Ammon's horn (tissue), 1 donor: ENCODE measurements at places on chromosomes 1 and 21.
A peak's percentile ranks its signal among the peaks of the same experiment; 100 is the strongest.

GRCh38 chr1:61836649-61837048, 94.4 kb downstream of the PATJ start:
- no peak for DNase-seq

DNA sequence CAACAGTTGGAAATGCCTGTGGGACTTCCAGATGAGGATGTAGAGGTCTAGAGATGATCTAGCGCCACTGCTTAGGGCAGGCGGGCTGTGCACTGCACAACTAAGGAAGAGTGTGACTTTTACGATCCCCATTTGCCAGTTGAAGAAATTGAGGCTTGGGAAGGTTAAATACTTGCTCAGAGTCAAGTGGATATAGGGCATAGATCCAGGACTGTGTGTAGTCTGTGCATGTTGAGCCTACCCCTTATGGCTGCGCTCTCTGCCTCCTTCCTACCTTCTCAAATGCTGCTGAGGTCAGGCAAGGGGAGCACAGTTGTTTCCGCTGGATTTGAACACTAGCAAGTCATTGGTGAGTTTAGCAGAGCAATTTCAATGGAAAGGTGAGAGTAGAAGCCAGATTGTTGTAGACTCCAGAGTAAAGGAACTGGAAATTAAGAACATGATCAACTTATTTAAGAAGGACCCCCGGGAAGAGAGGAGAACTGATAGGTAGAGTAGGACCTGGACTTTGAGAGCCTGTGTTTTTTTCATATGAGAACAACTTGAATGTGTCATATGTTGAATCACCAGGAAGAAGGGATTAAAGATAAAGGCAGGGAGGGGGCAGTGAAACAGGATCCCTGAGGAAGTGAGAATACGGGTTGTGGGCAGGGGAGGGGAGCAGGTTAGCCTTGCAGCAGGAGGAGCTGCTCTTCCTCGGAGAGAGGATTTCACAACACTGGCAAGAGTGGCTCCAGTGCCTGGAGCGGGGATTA, 2.7 kb downstream of the CAPN2 start:
- no peak for DNase-seq

DNA sequence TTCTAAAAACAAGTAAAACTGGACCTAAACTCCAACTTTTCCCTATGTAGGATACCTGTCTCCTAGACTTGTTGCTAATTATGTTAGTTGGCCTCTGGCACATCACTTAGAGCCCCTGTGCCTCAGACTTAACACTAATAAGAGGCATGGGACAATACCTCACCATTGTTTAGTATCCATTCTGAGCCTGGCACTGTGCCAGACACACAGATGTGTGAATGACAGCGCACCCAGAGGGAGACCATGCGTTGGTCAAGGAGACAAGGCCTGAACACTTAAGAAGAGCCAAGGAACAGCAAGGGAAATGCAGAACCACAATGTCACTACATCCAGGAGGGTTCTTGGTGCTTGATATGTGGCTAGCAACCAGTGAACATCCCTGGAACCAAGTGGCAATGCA, 189.1 kb downstream of the FGGY start:
- DNase-seq = no peak

- no peak for DNase-seq
Measured at GRCh38 chr1:5933050-5933449, 59.2 kb downstream of the NPHP4 start.

GRCh38 chr1:153350321-153350957, 1.8 kb upstream of the PGLYRP4 start:
- DNase-seq = no peak

DNA sequence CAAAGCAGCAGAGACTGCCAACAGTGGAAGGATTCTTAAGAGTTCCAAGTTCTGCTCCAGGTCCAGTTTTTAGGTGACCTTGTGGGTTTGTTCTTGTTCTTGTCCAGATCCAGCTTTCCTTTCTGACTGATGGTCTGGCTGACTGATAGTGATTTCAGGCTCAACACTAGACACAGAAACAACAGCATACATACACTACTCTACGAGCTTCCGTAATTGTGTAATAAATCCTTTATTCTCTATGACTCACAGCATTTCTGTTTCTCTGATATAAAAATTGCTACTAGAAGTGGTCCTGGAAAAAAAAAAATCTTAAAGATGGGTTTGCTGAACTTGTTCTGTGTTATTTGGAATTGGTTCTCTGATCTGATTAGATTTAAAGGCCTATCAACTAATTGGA, 62.2 kb upstream of the PTCH2 start:
- DNase-seq = no peak

GRCh38 chr1:156098784-156099183, 15.7 kb upstream of the LMNA start:
- DNase-seq = no peak

GRCh38 chr1:7616076-7616832, 154.8 kb upstream of the VAMP3 start:
- DNase-seq = no peak

- peak; percentile 87 for DNase-seq
Measured at GRCh38 chr1:24688621-24689195, 45.6 kb downstream of the SRRM1 start.

DNA sequence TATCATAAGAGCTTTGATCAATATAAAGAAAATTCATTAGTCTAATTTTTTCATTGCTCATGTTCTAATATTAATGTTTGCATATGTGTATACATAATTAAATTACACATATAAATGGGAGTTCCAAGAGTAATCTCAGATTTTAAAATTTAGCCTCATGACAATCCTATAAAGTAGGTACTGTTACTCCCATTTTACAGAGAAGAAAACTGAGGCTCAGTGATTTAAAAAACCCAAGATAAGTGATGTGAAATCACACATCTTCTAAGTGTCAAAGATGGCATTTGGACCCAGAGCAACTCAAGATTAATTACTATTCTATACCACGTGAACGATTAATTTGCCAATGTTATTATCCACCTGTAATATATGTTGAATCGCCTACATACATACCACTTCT, 122.3 kb downstream of the TM2D1 start:
- DNase-seq = no peak

- DNase-seq = no peak
Measured at GRCh38 chr21:40569357-40569756, 277.6 kb downstream of the DSCAM start.

DNA sequence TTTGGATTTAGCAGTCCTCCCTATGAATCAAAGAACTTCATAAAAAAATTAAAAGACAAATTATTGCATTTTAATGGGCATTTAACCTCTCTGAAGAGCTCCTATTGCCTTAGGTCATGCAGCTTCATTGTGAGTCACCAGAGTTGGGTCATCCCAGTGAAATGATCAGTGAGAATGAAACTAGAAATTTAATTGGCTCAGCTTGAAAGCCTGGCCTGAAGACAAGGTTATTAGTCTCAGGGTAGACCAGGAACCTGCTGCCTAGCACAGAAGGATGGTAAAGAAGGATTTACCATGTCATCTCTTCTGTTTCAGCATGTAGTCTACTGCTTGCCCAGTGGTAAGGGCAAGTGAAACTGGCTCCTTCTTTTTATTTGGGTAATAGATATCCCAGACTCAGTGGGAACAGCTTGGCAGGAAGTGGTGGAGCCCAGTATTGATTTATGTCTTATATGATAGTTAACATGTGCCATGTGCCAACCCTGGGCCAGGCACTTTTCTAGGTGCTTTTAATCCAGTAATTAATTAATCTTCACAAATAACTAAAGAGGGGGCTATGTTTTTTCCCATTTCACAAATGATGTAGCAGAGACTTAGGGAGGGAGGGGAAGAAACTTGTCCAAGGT, 23.6 kb downstream of the LAMC2 start:
- no peak for DNase-seq

- peak; percentile 96 for DNase-seq
Measured at GRCh38 chr1:36093929-36094328, 5.2 kb downstream of the ADPRS start.

GRCh38 chr1:215054266-215054665, 28.3 kb upstream of the KCNK2 start:
- DNase-seq = no peak

DNA sequence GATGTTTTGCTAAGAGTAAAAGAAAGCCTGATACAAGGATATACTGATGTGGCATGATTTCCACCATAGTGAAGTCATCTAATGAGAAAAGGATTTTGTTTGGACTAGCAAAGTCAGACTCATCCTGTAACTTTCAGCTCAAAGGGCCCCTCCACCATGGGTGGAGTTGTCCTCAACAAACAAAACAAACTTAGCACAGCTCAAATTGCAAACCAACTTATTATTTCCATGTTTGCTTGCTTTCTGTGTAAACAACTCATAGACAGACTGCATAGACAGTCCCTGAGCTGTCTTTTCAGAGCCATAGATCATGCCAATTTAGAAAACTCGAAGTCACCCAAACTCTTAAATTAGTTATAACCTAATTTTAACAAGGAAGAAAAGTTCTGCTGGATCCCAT, 69.4 kb upstream of the VAV3 start:
- DNase-seq = no peak

DNA sequence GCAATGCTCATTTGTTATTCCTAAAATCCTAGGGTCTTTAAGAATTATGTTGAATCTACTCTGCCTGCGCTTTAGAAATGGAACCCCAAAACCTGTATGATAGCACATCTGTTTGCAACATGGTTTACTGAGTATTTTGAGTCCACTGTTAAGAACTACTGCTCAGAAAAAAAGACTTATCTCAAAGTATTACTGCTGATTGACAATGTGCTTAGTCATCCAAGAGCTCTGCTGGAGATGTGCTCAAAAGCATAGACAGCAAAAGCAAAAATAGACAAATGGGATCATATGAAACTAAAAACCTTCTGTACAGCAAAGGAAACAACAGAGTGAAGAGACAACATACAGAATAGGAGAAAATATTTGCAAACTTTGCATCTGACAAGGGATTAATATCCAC, 107.0 kb downstream of the CTH start:
- DNase-seq = no peak

DNA sequence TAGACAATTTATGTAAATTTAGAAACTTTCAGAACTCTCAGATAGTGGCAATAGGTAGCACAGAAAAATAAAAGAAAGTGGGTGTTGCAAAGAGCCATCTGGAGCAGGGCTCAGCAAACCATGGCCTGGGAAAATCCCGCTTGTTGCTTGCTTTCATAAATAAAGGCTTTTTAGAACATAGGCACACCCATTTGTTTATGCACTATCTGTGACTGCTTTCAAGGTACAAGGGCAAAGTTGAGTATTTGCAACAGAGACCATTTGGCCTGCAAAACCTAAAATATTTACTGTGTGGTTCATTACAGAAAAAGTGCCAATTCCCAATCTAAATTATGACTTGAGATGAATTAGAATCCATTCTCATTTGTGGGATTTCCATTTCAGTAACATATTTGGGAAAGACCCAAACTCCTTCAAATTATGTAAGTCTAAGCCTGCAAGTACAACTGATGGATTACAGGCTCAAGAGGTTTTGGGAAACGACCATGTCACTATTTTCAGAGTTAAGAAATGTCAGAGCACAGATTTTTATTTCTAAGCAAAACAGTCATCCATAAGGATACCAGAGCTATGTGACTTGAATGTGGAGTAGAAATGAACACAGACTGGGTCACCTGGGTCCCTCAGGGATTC, 43.5 kb upstream of the DPT start:
- DNase-seq = no peak

GRCh38 chr21:27024301-27024700, 57.4 kb upstream of the ADAMTS5 start:
- DNase-seq = no peak

DNA sequence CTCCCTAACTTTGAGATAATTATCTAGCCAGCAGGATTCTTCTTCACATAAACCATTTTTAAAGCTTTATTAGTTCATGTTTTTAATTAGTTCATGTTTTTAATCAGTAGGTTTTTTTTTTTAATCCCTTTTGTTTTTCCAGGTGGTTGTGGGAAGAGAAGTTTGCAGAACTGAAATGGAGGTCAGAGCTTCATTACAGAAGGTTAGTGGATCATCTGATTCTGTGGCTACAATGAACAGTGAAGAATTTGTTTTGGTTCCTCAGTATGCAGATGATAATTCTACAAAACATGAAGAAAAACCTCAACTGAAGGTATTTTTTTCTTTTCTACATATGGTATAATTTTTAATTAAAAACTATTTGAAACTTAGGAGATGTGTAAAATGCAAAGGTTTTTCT, 59.7 kb downstream of the RABGAP1L start:
- no peak for DNase-seq

DNA sequence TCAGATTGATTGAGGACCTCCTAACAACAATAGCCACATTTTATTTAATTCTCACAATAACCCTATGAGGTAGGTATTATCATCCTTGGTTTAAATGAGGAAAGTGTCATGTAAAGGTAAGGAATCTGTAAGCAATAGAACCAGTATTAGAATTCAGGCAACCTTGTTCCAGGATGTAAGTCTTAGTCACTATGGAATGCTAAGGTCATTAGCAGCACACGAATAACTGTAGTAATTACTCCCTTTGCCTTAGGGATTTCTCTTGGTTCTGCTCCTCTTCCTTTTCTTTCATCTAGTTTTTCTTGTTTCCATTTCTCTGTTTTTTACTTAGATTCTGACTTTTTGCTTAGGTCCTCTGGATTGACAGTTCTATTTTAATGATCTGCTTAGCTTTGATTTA, 23.1 kb upstream of the ATP6V1G3 start:
- no peak for DNase-seq

- DNase-seq = no peak
Measured at GRCh38 chr1:107683683-107684082, 281.3 kb downstream of the VAV3 start.

DNA sequence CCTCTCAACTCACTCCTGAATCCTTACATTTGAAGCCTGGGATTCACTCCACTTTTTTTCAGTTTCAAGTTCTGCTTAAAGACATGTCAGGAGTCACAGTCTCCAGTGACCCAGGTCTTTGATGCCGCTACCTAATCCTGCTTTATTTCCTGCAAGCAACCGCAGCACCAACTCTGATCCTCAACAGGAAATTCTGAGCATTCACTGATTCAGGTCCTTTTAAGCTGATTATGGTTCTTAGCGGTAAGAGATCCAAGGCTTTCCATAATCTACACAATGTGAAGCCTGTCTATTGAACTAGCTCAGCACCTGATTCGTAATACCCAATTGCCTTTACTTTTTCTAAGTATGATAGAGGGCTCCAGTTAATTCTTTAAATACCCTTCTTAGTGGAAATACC, 43.7 kb upstream of the PIGC start:
- no peak for DNase-seq

DNA sequence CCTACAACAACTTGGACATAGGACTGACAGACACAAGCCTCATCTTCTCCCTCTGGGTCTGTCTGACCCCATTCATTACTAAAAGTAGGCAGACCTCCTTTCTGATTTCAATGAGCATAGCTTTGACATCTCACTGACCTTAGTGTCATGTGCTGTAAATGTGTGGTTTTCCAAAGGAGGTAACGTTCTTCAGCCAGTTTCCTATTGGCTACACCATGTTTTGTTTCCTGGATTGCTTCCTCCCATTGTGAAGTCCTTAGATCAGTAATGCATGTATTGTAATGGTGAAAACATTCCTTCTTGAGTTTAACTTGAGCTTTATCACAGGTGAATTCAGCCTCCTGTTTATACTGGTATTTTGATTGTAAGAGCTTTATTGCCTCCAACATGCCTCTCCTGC, 20.6 kb downstream of the STXBP3 start:
- no peak for DNase-seq

GRCh38 chr1:66251546-66251945, 282.4 kb upstream of the SGIP1 start:
- DNase-seq = no peak

- no peak for DNase-seq
Measured at GRCh38 chr1:21913258-21913657, 23.9 kb downstream of the HSPG2 start.

- no peak for DNase-seq
Measured at GRCh38 chr1:164571333-164571732, 12.3 kb downstream of the PBX1 start.
